GM18507 (cell line): ENCODE measurements at places on chromosomes 5 and 9.

DNA sequence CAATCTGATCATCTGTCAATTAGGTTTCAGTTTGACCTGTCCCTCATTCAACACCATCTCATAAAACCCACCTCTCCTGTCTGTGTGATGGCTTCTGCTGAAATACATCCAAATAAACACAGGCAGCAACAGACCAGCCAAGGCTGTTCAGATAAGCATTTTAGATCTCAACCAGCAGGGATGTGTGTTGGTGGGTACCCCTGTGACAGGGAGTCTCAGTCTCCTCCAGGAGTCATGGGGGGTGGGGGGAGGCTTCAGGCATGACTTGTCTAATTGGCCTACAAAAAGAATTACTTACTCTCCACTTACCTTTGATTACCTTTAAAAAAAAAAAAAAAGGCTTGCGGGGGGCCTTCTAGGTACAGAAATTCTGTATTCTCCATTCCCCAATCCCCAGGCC, 65.9 kb downstream of the ROR2 start:
- DNase-seq: no peak

- no peak for DNase-seq
Measured at GRCh38 chr9:129895376-129896268, 60.4 kb downstream of the USP20 start.

GRCh38 chr5:148732692-148733091, 78.4 kb upstream of the HTR4 start:
- no peak for DNase-seq

- no peak for DNase-seq
Measured at GRCh38 chr5:7629561-7629960, 221.4 kb downstream of the CFAP90 start.

GRCh38 chr9:130010151-130010988, 32.6 kb downstream of the FNBP1 start:
- no peak for DNase-seq

GRCh38 chr5:147375151-147375550, 134.7 kb downstream of the DPYSL3 start:
- no peak for DNase-seq

GRCh38 chr5:115578657-115579056, 23.6 kb downstream of the TICAM2 start:
- no peak for DNase-seq
